NCI-H1694 (cell line): ENCODE measurements at places on chromosomes 5 and 9.

DNA sequence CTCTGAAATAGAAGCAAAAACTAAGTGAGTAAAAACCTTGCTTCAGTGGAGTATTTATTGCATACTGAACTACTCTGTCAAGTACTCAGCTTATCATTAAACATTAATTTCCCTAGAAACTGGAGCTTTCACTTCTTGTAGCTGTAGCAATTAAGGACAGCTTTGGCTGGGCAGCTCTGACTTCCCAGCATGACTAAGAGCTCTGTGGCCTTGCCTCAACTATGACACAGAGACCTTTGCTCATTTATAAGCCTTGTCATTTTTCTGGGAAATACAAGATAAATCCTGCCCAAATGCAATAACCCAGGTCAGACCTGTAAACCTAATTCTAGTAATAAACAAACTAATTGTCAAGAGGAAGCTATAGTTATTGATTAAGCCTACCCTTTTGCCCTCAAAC, 65.4 kb upstream of the STK32A start:
- no peak for DNase-seq

- DNase-seq, result no peak
These were observed 140.2 kb downstream of the SH3GL2 start for GRCh38 chr9:17719053-17719452.

- DNase-seq, result no peak
These were observed 525 bp upstream of the AK3 start for GRCh38 chr9:4741365-4742089.

DNA sequence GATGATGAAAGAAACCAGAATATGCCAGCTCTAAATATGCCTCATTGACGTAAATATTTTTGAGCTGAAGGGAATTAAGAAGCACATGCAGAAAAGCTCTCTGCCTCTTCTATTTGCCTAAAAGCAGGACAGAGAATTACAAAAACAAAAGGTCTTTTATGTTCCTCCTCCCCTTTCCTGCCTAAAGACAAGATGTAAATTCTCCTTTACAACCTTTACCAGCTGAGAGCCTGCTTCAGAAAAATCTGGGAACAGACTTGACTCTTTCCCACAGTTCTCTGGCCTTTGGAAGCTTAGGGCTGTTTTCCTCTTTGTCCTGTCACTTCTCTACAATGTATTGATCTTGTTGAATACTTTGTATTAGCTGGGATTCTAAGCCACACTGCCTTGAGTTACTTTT, 199.7 kb downstream of the TMC1 start:
- DNase-seq, result no peak

- no peak for DNase-seq
These were observed 65.6 kb downstream of the ANKRD55 start for GRCh38 chr5:56167519-56167918.

- no peak for DNase-seq
These were observed 534.5 kb downstream of the BNC2 start for GRCh38 chr9:16335788-16336580.

GRCh38 chr9:93590609-93591234, 14.3 kb downstream of the PHF2 start:
- no peak for DNase-seq

- peak; percentile 5 for DNase-seq
These were observed 35.8 kb upstream of the MAST4 start for GRCh38 chr5:66560371-66560770.

GRCh38 chr5:44225231-44226160, 163.7 kb downstream of the FGF10 start:
- no peak for DNase-seq

DNA sequence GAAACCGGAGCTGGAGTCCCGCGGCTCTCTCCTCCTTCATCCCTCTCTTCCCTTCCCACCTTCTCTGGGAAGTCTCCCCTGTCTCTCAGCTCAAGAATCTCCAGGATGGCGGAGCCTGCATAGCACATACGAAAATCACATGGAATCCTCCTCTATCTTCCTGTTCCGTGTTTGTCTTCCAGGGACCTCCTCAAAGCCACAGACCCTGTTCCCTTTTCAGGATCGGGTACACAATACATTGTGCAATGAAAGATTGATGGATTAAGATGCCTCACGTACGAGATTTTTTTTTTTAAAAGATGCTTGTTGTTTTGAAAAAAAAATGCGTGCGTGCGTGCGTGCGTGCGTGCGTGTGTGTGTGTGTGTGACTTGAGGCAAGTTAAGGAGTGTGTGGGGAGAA, 46.6 kb upstream of the OLFM1 start:
- no peak for DNase-seq

DNA sequence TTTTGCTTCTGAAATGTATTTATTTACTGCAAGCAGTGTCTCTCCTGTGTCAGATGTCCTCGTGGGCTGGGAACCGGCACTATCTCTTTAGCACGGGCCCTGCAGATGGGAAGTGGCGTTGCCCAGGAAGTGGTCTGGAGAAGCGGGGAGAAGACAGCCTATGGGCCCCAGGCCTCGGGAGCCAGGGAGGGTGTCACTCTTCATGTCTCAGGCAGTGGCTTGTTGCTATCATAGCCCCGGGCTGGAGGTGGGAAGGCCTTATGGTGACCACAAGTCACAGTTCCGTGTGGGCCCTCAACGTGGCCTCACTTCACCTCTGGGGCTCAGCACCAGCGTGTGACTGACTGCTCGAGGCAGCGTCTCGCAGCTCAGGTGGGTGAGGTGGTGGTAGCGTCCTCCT, 41.4 kb downstream of the SYK start:
- DNase-seq, result no peak

GRCh38 chr5:16687898-16688297, 71.1 kb upstream of the RETREG1 start:
- DNase-seq, result no peak

GRCh38 chr5:134738963-134739661, 764 bp downstream of the CAMLG start:
- peak; percentile 3 for DNase-seq

DNA sequence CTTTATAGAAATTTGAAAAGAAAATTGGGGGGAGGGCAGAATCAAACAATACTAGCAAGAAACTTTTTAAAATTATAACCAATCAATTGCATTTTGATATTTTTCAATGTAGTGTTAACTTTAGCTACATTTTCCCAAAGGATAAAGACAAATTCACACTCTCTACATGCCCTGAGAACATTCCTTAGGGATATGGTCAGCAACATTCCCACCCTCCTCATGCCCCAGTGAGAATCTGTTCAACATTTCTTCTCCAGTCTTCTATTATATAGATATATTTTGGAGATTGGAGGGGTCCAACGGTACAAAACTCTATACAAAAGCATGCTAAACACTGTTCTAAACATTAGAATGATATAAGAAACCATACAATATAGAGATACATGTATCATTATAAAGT, 11.6 kb upstream of the PRR16 start:
- no peak for DNase-seq

DNA sequence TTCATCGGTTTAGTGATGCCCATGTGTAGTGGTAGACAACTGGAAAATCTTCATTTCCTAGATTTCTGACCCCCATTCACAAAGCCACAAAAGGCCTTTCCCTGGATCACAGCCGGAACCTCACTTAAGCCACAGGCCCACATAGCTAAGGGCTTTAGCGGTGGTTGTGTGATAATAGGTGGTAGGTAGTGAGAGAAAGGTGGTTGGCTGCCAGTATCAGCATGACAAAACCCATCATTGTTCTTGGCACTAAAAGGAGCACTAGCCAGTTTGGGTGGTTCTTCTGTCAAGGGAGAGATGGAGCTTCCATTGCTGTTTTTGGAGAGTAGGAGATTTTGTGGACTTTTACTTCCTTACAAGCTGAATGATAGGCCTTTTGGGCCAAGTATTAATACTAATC, 9.7 kb upstream of the SLC36A2 start:
- DNase-seq, result no peak

DNA sequence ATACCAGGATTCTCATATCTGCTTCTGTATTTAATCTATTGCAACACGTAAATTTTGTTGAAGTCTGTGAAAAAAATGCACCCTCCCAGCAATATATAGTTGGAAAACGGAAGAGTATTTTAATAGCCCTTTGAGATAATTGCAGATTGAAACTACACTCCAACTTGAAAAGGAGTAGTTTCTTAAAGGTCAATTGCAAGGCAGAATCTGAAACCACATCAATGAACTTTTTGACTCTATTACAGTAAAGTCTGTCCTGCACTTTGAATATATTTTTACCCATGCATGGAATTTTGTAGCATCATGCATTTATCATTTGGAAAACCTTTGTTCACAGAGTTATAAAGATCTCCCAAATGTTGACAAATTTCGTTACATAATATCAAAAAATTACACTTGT, 311.6 kb upstream of the NREP start:
- DNase-seq, result no peak

GRCh38 chr5:76579166-76579937, 43.9 kb downstream of the F2RL2 start:
- no peak for DNase-seq

DNA sequence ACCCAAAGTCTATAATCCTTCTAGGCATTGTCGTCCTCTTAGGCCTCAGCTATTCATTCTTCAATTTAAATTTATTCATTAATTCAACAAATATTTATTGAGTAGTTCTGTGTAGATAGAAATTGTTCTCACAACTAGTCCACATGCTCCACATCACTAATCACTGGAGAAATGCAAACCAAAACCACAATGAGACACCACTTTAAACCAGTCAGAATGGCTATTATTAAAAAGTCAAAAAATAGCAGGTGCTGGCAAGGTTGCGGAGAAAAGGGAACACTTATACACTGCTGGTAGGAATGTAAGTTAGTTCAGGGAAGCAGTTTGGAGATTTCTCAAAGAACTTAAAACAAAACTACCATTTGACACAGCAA, 51.1 kb upstream of the TNFSF15 start:
- DNase-seq, result no peak

DNA sequence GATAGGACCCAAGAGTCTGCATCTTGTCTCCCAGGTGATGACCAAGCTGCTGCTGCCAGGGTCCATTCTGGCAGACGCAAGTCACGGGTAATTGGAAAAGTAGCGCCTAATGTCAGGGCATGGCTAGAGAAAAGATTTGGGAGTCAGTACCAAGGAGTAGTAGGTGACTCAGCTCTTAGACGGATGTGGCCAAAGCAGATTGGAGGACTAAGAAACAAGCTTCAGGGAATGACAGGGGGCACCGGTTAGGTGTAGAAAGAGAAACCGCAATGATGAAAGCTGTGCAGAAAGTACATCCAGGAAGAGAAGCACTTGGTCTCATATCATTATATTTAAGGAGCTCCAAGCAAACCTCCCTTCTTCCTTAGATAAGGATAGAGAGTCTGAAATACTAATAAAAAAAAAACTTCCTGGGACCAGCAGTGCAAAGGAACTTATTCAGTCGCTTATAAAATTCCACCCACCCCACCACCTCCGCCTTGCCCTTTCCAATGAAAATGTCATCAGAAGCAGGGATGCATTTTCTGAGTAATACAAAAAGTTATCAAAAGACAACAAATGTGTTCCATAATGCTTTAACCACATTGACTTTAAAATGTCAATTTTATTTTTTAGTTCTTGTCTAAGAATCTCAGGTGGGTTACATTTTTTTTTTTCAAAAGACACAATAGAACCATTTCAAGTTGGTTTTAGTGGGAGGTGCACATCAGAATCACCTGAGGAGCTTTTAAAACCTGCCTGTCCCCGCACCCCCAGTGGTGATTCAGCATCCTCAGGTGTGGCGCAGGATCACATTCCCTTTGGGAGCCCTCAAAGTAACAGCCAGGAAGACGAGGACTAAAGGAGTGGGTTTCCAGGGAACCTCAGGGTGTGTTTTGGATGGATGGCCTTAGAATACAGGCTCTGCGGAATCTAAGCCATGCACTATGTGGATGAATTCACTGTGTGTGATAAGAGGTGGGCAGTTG, 31.2 kb downstream of the PTPN3 start:
- DNase-seq, result no peak

GRCh38 chr5:107361945-107362344, 308.8 kb downstream of the EFNA5 start:
- DNase-seq, result no peak

GRCh38 chr5:151293624-151294023, 9.9 kb downstream of the SLC36A3 start:
- DNase-seq, result no peak
